ENCODE measurements at places on chromosomes 3 and 15.

DNA sequence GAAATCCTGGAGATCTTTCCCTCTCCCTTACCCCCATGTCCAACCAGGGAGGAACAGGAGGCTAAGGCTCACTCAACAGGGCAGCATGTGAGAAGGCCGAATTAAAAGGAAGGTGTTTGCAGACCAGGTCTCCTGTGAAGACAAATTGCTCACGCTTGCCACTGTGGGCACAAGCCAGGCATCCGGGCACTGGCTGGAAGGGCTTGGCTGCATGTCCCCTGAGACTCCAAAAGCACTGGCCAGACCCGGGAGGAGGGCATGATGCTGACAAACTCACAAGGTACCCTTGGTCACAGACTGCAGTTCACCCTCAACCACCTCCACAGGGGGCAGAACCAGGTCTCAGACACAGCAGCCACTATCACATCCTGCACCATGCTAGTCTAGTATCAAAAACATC is 113.7 kb upstream of the NSMCE3 start:
- DNase-seq = no peak

- DNase-seq = no peak
Measured at GRCh38 chr3:21059404-21059803, 691.6 kb downstream of the ZNF385D start.

- peak; percentile 28 for DNase-seq
Measured at GRCh38 chr3:5613599-5613998, 426.1 kb downstream of the EDEM1 start.

- no peak for DNase-seq
Measured at GRCh38 chr3:56753206-56753820, 48.4 kb downstream of the ARHGEF3 start.

GRCh38 chr15:68696414-68697363 is 117.9 kb downstream of the CORO2B start:
- DNase-seq = no peak

DNA sequence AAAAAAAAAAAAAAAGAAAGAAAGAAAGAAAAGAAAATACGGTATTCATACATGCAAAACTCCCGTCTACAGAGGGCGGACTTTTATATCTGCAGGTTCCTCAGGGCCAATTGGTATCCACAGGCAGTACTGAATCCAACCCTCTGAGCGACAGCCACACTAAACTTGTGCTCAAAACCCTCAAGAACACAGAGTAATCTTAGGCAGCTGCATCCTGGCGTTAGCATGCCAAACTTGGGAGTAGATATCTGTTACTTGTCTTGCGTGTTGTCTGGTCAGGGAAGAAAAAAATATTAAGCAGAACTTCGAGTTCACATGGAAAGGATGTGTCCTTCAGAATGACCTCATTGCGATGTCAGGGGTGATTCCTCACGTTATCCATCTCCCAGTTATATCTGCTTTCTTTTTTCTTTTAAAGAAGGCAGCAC is 12.8 kb downstream of the SNAP23 start:
- no peak for DNase-seq

GRCh38 chr15:23566651-23567050 is 1.2 kb downstream of the MKRN3 start:
- no peak for DNase-seq

All from retina (tissue), 1 donor.